Omental fat pad (tissue), 4 donors: ENCODE measurements at places on chromosomes 16 and 17. TPM values are rescaled to one million over a fixed set of nuclear protein-coding genes. Genes with fewer than 3 reads are reported as not detected.

GRCh38 chr17:40157973-40158372 lies 17.6 kb downstream of the CASC3 start:
- DNase-seq = no peak

The GNAO1 gene
- 1.4 TPM for total RNA-seq

The KRT33B gene
- not detected for total RNA-seq

DNA sequence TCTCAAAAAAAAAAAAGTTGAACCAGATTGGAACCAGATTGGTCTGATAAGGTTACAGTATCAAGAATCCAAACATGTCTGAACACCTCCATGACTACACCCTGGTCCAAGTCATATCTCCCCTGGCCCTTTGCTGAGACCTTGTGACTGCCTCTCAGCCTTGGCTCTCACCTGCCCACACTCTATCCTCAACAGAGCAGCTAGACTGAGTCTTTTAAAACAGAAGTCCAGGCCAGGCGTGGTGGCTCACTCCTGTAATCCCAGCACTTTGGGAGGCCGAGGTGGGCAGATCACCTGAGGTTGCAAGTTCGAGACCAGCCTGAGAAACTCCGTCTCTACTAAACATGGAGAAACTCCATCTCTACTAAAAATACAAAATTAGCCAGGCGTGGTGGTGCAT lies 91.7 kb downstream of the AIPL1 start:
- no peak for DNase-seq

- DNase-seq = no peak
Measured at GRCh38 chr17:34386343-34386696, 23.3 kb upstream of the CCL1 start.

The GRB7 gene
- not detected for total RNA-seq

- no peak for DNase-seq
Measured at GRCh38 chr16:15493466-15494180, 59.2 kb downstream of the BMERB1 start.

DNA sequence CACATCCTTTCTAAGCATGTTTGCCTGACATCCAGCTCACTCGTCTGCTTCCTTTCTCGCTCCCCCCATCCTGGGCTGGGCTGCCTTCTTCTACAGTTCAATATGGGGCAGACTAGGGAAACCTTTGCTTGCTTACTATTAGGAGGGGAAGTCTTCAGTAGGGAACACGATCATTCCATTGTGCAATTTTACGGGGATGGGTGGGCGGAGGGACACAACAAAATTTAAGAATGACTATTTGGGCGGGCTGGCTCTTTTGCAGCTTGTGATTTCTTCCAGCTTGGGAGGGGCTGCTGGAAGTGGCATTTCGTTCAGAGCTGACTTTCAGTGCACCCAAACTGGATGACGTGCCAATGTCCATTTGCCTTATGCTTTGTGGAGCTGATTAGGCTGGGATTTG lies 25.4 kb downstream of the PCTP start:
- no peak for DNase-seq

GRCh38 chr16:492211-492875 lies 35.2 kb upstream of the CAPN15 start:
- DNase-seq = no peak

GRCh38 chr17:43449470-43450248 lies 34.1 kb upstream of the DHX8 start:
- no peak for DNase-seq

DNA sequence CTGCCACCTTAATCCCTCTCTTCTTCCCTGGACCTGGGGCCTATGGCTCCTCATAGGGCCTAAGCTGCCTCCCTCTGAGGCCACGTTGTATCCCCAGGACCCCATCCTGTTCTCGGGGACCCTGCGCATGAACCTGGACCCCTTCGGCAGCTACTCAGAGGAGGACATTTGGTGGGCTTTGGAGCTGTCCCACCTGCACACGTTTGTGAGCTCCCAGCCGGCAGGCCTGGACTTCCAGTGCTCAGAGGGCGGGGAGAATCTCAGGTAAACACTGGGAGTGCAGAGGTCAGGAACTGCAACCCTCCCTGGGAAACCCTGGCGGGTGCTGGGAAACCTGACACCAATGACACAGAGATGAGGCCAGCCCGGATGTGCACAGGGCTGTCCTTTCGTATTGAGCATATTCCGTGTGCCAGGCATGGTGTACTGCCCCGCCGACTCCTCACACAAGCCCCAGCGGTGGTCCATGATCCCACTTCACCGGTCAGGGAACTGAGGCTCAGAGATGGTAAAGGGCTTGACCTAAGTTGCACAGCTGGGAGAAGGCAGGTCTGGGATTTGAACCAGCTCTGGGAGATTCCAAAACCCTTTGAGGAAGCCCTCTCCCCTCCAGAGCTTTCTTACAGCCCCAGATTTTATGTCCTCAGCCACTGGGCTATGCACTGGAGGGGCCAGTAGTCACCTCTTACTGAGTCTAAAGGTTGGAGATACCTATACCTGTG lies 22.9 kb downstream of the ANKRD40 start:
- no peak for DNase-seq
